ENCODE measurements at places on chromosomes 3 and 15.

GRCh38 chr15:98653686-98654085 is 5.3 kb downstream of the IGF1R start:
- DNase-seq = no peak

DNA sequence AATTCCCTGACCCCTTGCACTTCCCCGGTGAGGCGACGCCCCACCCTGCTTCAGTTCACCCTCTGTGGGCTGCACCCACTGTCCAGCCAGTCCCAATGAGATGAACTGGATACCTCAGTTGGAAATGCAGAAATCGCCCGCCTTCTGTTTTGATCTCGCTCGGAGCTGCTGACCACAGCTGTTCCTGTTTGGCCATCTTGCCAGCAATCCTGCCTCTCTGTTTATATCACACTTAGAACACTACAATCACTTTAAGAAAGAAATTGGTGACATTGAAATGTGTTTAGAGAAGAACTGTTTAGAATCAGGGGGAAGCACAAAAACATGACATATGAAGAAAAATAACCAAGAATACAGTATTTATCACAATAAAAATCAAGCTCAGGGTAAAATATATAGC is 127.5 kb upstream of the SUCLG2 start:
- DNase-seq = no peak

GRCh38 chr3:193269343-193270028 is 28.5 kb downstream of the PLAAT1 start:
- DNase-seq = no peak

DNA sequence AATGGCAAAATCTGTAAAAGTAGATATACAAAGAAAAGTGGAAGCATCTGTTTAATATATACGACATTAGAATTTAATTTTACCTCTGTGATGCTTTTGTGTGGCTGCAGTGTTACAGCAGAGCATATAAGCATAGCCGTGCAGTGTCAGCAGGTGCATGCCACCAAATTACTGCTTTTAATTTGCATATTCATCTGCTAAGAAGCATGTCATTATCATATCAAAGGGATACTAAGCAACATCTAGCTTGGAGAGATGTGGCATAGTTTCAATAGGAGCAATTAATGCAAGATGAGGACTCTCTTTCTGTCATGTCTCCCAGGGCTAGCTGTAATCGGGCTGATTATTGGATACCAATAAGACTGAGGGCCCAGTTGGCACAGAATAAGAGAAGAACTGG is 214.4 kb upstream of the SOX2 start:
- no peak for DNase-seq

DNA sequence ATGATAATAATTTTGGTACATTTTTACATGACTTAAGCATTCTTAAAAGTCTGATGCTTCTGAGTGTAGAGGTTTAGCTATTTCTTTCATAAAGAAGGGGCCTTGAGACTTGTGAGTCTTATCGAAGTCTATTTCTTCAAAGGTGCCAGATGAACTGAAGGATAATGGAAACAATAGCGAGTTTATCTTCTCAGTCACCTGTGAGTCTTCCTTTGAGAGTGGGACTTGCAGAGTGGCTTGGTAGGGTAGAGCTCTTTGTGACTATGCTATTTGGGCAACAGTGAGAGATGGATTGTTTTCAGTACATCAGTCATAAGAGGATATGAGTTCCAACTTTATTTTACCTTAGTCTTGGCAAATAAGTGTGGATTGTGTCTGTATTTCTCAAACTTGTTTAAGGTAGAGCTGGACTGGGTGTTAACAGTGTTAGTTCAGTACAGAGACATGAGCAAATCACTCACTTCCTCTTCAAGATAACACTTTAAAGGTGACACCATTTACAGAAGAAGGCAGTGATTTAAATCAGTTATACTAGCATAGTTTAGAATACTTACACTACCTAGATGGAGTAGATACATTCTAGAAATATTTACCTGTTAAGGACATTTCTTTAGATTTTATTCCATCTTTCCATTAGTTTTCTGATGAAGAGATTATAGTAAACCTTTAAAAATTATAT is 3.2 kb downstream of the AKAP13 start:
- no peak for DNase-seq

GRCh38 chr15:93121107-93121506 is 32.1 kb upstream of the RGMA start:
- DNase-seq = no peak

DNA sequence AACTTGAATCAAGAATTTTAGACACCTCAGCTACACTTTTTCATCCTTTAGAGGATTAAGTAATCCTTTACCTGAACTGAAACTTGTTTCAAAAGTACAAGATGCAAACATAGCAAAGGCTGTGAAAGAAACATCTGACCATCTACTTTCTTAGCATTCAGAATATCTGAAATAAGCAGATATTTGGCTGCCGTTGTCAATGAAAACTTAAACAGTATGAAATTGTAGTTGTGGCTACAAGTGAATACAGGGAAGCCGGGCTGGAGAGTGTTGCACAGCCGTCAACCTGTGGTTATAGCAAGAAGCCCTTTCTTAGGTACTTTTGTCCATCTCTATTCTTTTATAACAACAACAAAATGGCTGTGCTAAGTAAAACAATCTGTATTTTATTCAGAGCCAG is 6.9 kb upstream of the CX3CR1 start:
- no peak for DNase-seq

DNA sequence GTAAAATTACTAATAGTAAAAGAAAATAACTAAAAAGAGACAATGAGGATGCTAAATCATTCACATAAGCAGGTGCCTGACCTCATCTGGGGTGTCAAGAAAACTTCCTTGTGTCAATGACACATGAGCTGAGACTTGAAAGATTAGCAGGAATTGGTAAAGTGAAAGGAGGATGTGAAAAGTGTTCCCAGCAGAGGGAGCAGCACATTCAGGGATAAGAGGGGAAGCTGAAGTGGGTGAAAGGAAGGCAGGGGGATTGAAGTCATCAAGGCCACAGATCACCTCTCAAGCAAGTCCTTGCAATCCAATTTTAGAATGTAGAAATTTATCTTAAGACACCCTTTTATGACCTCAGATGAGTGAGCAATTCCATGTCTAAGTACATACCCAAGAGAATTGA is 60.2 kb upstream of the ACP3 start:
- DNase-seq = no peak

GRCh38 chr3:50154840-50155490 is at the start of gene SEMA3F:
TSS of gene SEMA3F (plus strand) at chr3:50155324. CDS start at chr3:50159623, 4,299 bp downstream.
- no peak for DNase-seq

DNA sequence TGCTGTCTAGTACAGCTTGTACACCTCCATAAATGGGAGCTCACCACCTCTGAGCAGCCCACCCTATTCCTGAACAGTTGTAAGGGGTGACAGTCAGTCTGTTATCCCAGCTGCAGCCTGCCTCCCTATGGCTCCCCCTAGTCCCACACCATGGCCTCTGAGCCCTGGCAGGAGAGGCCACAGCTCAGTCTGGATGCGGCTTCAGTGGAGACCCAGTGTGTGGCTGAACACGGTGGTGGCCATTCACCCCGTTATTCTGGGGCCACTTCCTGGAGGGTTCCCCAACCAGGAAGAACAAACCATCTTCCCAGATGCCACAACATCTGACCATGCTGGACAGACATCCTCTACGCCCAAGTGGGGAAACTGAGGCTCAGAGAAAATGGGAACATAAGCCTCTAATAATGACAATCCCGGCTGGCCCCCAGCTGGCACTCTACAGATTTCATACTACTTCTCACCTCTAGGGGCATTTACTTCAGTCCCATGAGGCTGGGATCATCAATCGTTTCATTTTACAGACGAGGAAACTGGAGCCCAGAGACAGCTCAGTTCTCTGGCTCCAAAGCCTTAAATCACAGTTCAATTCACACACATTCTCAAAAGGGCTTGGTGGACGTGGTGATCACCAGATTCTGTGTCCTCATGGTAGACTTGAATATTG is 9.2 kb upstream of the GRIP2 start:
- no peak for DNase-seq

GRCh38 chr3:43061101-43061895 is 44.6 kb downstream of the POMGNT2 start:
- no peak for DNase-seq

DNA sequence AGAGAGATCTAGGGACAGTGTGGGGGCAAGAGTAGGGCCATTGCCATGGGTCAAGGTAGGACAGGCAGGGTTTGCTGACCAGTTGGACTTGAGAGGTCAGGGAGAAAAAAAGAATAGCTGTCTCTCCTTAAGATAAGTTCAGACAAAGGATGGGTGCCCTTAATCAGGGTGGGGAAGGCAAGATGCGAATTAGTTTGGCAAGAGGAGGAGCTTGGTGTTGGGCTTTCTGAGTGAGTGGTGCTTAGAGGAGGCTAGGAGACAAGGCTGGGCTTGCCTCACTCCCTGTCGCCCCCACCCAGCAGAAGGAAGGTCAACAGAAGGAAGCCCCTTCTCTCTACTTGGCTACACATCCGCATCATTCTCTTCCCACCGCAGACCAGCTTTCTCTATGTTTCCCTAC is 53.9 kb upstream of the CTDSPL start:
- no peak for DNase-seq

GRCh38 chr3:156017352-156018030 is 102.9 kb upstream of the KCNAB1 start:
- DNase-seq = no peak

DNA sequence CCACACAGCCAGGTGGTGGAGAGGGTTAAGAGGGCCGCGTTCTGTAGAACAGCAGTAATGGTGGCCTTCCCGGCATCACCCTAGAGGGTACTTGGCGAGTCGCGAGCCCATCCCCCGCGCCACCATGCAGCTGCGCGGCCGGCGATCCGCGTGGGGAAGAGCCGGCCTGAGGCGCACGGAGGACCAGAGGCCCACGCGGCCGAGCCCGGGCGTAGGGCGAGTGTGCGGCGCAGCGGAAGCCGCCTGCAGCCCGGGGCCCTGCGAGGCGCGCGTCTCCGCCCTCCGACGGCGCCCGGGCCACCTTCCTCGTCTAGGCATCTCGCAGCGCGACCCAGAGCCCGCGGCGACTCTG is 423 bp downstream of the TKT start:
- DNase-seq = no peak

DNA sequence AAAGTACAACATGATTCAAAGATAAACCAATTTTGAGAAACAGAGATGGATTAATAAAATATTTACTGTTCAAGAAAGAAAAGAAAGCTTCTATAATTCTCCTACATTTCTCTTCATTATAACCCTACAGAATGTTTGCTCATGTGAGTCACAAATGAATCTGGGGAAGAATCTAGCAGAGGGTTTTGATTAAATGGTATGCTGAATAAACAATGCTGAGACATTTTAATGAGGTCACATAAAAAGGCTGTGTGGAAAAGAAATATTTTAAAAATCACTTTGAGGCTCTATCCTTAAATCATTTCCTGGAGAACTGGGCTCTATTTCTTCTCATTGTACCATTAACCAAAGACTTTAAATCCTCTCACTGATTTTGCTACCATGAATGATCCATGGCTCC is 727.7 kb downstream of the NTRK3 start:
- no peak for DNase-seq

DNA sequence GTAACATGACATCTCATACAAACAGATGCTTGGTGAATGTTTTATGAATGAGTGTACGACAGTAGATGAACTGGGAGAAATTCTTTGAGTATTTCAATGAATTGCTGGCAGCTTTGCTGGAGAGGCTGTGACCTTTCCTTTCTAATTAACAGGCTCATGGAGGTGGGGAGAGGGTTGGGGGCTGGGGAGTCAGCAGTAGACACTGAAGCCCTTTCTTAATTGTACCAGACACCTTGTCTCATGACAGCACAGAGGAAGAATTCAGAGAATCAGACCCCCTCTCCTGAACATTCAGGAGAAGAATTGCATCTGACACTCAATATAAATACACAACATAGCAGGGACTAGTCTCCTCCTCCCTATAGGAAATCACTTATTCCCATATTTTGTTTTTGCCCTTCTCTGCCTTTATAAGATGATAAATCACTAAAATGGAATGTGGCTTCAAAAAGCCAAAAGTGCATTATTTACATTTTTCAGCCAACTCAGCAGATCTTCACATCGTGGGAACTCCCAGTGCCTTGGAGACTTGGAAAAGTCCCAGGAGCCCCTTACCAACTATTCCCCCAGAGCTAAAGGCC is 66.2 kb upstream of the TPM1 start:
- DNase-seq = no peak
